MG63 (cell line): ENCODE measurements at places on chromosomes 2 and 18. TPM values are rescaled to one million over a fixed set of nuclear protein-coding genes. Genes with fewer than 3 reads are reported as not detected.

DNA sequence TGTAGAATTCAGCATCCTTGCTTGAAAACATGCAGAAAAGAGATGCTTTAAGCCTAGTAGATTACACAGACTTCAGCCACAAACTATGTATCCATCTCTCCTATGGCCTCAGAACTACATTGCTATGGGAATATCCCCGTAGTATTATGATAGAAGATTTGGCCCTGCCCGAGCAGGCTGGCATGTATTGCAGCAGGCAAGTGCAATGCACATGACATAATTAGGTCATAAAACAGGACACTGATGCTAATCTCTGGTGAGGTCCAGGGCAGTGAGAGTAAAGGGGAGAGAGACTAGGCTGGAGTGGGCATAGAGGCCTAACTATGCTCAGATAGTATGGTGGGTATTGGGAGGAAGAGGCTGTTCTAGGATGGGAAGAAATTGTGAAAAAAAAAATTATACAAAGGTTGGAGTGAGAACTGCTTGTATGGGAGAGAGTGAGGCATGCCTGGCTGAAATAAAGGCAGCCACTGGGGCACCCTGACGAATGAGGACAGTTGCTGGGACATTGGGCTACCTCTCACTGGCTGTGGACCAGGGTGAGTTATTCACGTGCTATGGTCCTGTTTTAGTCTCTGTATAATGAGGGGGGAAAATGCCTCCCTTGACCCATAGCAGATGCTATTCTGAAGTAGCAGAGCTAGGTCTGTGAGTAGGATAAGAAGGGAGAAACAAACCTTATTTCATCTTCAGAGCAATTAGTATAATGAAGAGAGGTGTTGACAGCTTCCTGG lies 1.6 kb upstream of the PLA2R1 start:
- DNase-seq, result no peak

DNA sequence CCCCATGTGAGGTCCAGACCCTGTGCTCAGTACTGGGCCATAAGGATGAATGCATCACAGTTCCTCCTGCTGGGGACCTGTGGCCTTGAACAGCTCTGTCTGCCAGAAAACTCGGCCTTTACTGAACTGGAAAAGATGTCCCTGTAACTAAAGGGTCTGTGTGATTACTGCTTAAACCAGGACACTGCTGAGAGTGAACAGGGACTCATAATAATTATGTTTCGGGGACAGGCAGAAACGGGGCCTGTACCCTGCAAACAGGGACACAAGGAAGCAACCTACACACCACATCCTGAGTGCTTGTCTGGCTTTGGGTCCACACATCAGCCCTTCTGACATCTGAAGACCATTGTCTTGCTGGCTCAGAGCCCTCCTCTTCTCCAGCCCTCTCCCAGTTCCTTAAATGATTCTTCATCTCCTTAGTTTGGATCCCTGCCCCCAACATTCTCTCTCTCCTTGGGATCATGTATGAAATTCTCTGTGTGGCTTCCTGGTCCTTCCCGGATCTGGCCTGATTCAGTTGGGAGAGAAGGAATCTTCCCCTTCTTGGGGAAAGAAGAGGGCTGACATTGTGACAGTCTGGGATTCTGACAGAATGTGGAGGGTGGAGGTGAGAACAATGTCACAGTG lies 248.0 kb downstream of the MYCN start:
- DNase-seq, result no peak

- no peak for DNase-seq
These were observed 602.3 kb downstream of the TMEM182 start for GRCh38 chr2:103364177-103364576.

GRCh38 chr18:75582406-75582821 lies 154.9 kb upstream of the SMIM21 start:
- DNase-seq, result peak; percentile 25

The DNMT3A gene
- total RNA-seq, result 6.0 and 9.2 TPM in 2 replicates

The ODC1 gene
- total RNA-seq, result 471 and 646 TPM in 2 replicates

The TSPYL6 gene
- total RNA-seq, result not detected in 2 replicates

GRCh38 chr2:12014088-12014960 lies 267.9 kb downstream of the LPIN1 start:
- peak; percentile 49 for DNase-seq

DNA sequence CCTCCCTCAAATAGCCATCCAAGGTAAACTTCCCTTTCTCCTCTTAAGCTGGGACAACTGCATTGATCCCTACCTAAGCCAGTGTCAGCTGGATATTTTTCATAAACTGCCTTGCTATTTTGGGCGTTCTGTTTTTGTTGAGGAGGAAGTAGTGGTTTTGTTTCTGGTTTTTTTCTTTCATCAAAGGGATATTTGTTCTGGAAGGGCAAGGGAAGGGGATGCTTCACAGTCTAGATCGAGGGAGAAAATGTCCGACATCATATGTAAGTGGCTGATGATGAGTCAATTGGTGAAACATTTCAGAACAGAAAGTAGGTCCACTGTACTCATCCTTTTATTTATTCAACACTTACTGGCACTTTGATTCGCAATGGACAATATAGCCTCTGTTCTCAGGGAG lies 31.0 kb downstream of the TANC1 start:
- no peak for DNase-seq

The PIEZO2 gene
- total RNA-seq, result 11.1 and 42.7 TPM in 2 replicates

GRCh38 chr2:2887772-2888387 lies 489.7 kb downstream of the EIPR1 start:
- DNase-seq, result no peak

The EVA1A gene
- 47.2 and 48.6 TPM in 2 replicates for total RNA-seq

- peak; percentile 50 for DNase-seq
These were observed 485.2 kb upstream of the SALL3 start for GRCh38 chr18:78494204-78495085.

GRCh38 chr2:28565720-28566295 lies 69.9 kb downstream of the PLB1 start:
- DNase-seq, result no peak

The PAIP2B gene
- 0.03 TPM in 1 of 2 replicates, not detected in the other for total RNA-seq

The NTSR2 gene
- total RNA-seq, result not detected in 2 replicates

DNA sequence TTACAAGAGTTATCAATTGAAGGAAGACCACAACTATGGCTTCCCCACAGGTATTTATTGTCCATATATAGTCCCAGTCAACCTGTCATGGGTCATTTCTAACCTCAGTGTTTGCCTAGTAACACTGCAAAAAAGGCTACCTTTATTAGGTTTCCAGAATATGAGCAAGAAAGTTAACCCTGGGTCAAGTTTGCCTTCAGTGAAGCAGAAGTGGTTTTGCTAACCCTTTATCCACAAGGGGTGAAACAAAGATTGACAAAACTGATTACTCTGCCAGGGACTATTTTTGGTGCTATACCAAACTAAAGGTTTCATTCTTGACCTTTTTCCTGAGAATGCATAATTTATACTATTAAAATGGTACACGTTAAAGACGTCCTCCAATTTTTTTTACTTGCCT lies 28.8 kb downstream of the SP100 start:
- no peak for DNase-seq

The G6PC2 gene
- not detected in 2 replicates for total RNA-seq

GRCh38 chr2:73993376-73993775 lies 8.7 kb downstream of the TET3 start:
- no peak for DNase-seq

DNA sequence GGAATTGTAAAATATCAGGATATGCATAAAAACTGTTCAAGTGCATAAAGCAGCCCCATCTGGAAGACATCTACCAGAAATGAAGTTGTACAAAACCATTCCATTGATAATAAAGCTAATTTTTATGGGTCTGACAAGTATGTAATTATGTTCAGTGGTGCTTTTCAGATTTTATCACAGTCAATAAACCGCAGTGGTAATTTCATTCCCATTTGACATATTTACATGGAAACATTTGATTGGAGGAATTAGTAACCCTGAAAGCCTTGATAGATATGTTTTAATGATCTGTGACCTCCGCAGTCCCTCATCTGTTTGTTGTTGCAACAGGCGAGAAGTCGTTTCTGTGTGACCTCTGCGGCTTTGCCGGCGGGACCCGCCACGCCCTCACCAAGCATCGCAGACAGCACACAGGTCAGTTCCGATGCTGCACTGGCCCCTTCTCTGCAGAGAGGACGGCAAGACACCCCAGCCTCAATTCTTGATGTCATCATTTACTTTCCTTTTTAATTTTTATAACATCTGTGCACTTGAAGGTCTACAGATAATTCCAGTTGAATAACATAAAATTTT lies 283.1 kb downstream of the ZNF407 start:
- DNase-seq, result no peak

DNA sequence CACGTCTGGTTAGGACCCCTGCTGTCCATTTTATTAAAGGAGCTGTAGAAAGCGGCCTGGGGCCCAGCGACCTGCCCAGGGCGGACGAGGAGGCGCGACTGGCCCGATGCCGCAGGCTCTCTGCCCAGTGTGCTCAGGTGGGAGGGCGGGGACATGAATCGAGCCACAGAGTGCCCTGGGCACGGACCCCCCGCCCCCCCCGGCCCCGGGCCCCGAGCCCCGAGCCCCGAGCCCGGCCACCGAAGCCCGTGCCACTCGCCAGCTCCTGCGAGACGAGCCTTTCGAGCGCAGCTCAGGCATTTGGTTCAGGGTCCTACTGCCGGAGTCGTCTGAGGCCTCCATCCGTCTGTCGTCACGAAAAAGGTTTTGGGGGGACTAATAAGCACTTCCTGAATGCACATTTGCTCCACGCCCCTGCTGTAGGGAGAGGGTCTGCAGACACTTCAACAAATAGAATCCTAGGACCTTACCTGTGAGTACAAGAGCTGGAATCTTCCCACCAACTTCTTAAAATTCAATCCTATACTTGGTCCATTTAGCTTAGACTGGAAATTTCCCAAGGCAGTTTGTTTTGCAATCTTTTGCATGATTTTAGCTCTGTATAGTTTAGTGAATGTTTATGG lies 602 bp upstream of the ADAM17 start:
- no peak for DNase-seq

- no peak for DNase-seq
These were observed 28.0 kb upstream of the COX5B start for GRCh38 chr2:97617911-97618310.

DNA sequence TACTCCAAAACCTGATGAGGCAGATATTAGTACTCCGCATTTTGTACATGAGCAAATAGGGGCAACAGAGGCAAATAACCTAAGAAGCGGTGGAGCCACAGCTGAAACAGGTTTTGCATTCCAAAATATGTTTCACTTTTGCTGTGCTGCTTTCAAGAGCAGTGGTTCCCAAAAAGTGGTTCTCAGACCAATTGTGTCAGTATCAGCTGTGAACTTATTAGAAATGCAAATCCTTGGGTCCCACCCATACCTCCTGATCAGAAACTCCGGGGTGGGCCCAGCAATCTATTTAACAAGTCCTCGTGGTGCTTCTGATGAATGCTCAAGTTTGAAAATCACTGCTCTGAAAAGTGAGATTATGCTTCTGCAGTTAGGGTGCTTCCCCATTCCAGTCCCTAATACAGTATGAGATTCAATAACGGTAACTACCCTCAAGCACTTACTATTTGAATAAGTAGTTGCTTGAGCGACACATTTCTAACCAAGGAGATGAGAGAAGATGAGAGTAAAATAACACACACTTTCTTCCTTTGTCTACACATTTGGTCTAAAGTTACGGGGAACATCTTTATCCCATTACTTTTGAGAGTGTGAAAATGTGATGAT lies 17.8 kb upstream of the TCF4 start:
- DNase-seq, result no peak

GRCh38 chr2:48264627-48265026 lies 265.3 kb upstream of the STON1 start:
- no peak for DNase-seq

DNA sequence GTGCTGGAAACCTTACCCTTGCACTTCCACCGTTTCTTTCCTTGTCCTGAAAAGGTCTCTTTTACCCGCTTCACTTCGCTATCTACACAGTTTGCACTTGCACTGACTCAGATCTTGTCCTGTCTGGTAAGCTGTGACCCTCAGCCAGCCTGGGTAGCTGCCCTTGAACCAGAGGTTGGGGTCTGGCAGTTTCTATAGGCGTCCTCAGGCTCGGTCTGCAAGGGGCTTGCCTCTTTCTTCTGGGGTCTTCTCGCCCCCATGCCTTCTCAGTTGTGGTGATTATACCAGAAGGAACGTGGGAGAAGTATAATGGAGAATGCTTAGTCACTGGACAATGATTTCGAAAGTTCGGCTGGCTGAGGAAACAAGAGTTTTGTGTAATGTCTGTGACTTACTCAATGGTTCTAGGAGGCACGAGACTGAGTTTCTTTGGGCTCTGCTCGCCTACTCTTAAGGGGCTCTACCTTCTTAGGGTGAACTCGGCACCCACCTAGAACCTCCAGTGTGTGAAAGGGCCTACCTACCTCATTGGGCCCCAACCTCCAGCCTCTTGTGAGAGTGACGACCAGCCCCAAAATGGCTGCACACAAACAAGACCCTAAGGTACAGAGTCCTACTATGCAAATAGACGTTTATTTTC lies 6.9 kb upstream of the STAT1 start:
- DNase-seq, result peak; percentile 39

The EPB41L3 gene
- not detected in 2 replicates for total RNA-seq

The EPG5 gene
- 9.4 and 14.2 TPM in 2 replicates for total RNA-seq

The CNGA3 gene
- total RNA-seq, result not detected in 2 replicates

The LAMA1 gene
- total RNA-seq, result 1.1 and 1.6 TPM in 2 replicates

DNA sequence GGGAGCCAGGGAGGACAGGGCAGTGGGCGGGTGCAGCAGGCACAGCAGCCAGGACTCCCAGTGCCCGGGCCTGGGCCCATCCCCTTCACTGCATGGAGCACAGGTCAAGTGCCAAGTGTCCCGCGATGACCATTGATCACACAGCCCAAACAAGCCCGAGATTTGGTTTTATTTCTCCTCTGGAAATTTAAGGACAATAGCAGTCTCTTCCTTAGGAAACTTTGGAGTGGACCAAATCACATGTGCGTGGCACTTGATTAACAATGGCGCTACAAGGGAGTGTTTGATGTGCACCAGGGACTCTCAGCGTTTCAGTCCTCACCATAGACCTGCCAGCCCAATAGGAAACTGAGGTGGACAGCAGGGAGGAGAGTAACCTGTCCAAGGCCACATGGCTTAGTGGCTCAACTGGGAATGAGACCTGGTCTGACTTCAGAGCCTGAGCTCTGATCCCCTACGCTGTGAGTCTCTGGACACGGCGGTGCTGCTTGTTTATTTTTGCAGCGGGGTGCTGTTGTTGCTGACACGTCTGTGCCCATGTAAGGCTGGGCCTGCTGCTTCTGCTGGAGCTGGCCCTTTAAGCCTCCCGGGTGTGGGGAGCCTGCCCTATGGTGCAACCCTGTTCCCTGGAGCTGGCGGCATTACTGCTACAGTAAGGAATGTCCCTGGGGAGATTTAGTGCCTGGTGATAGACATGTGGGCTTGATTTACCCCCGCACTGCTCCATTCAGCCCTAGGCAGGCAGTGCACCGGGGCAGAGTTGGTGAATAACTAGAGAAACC lies 194.2 kb downstream of the INHBB start:
- peak; percentile 92 for DNase-seq
